Activated naive CD8-positive, alpha-beta T cell treated with anti-CD3 and anti-CD28 coated beads, Interleukin-2, amount 50 U/mL, for 24 hours (primary cell): ENCODE measurements at places on chromosomes 7 and 10.

GRCh38 chr7:117791877-117792780, 81.1 kb downstream of the CTTNBP2 start:
- peaks cover 1% of the 10 kb centered on the region for H3K27me3 ChIP-seq
- no peaks in the 10 kb centered on the region for H3K36me3 ChIP-seq
- no peak overlapping the region for H3K27ac ChIP-seq
- H3K4me1 ChIP-seq, result peaks cover 3% of the 10 kb centered on the region

- H3K36me3 ChIP-seq, result peaks cover 7% of the 10 kb centered on the region
- DNase-seq, result peak; percentile 77
- H3K4me1 ChIP-seq, result peaks cover 49% of the 10 kb centered on the region
- H3K27ac ChIP-seq, result peak overlapping the region; percentile 96
- H3K4me3 ChIP-seq, result peak overlapping the region; percentile 90
Measured at GRCh38 chr10:122374859-122375678, 561 bp downstream of the PLEKHA1 start.

GRCh38 chr7:130943336-130943901, 209.4 kb upstream of the KLF14 start:
- H3K27me3 ChIP-seq, result no peaks in the 10 kb centered on the region
- peak overlapping the region; percentile 71 for H3K4me3 ChIP-seq
- H3K4me1 ChIP-seq, result peaks cover 98% of the 10 kb centered on the region
- no peak for DNase-seq
- peak overlapping the region; percentile 94 for H3K27ac ChIP-seq
- H3K36me3 ChIP-seq, result peaks cover 90% of the 10 kb centered on the region

GRCh38 chr10:122853665-122854313, 8.1 kb upstream of the CUZD1 start:
- H3K27me3 ChIP-seq, result no peaks in the 10 kb centered on the region
- peaks cover 21% of the 10 kb centered on the region for H3K4me1 ChIP-seq
- H3K4me3 ChIP-seq, result no peak overlapping the region
- peak overlapping the region; percentile 12 for H3K27ac ChIP-seq
- H3K36me3 ChIP-seq, result peaks cover 44% of the 10 kb centered on the region
- no peak for DNase-seq

GRCh38 chr10:51615764-51616298, 83.6 kb downstream of the CSTF2T start:
- no peak overlapping the region for H3K27ac ChIP-seq
- no peaks in the 10 kb centered on the region for H3K27me3 ChIP-seq
- H3K36me3 ChIP-seq, result no peaks in the 10 kb centered on the region
- DNase-seq, result no peak
- H3K4me3 ChIP-seq, result no peak overlapping the region

DNA sequence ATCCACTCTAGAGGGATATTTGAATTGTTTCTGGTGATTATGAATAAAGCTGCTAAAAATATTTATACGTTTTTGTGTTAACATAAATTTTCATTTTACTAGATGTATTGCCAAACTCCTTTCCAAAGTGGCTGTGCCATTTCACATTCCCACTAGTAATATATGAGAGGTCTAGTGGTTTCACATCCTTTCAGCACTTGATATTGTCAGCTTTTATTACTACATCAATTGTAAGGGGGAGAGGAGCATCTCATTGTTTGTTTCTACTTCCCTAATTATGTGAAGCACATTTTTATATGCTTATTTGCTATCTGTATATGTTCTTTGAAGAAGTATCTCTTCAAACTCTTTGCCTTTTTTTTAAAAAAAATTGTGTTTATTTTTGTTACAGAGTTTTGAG, 184.5 kb downstream of the ADK start:
- peaks cover 27% of the 10 kb centered on the region for H3K36me3 ChIP-seq
- H3K4me3 ChIP-seq, result no peak overlapping the region
- H3K4me1 ChIP-seq, result peaks cover 2% of the 10 kb centered on the region
- no peak for DNase-seq
- peak overlapping the region; percentile 32 for H3K27ac ChIP-seq

DNA sequence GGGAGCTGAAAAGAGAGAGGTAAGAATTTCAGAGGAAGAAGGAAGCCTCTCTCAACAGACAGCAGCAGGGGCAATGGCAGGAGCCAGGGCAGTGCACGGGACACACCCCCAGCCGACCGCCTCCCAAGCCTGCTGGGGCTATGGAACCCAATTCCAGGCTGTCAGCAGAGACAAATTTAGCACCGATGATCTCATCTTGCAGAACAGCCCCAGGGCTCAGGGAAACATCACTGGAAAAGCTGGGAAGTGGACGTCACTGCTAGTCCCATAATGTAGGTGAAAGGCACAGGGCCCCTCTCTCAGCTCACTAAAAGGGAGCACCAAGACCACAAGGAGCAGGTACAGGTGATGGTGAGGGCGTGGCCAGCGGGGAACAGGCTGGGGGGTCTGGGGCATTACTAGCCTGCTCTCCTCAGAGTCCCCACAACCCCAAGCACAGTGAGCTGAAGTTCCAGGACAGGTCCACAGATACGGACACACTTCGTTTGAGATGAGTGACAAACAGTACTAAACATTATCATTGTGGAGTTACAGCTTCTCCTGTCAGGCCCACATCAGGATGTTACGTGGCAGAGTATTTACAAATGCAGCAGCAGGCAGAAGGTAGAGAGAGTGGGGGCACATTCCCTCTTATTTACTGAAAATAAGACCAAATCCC, 103.7 kb downstream of the PLXNA4 start:
- H3K4me3 ChIP-seq, result no peak overlapping the region
- H3K4me1 ChIP-seq, result peaks cover 22% of the 10 kb centered on the region
- no peaks in the 10 kb centered on the region for H3K36me3 ChIP-seq
- no peak overlapping the region for H3K27ac ChIP-seq
- no peak for DNase-seq

DNA sequence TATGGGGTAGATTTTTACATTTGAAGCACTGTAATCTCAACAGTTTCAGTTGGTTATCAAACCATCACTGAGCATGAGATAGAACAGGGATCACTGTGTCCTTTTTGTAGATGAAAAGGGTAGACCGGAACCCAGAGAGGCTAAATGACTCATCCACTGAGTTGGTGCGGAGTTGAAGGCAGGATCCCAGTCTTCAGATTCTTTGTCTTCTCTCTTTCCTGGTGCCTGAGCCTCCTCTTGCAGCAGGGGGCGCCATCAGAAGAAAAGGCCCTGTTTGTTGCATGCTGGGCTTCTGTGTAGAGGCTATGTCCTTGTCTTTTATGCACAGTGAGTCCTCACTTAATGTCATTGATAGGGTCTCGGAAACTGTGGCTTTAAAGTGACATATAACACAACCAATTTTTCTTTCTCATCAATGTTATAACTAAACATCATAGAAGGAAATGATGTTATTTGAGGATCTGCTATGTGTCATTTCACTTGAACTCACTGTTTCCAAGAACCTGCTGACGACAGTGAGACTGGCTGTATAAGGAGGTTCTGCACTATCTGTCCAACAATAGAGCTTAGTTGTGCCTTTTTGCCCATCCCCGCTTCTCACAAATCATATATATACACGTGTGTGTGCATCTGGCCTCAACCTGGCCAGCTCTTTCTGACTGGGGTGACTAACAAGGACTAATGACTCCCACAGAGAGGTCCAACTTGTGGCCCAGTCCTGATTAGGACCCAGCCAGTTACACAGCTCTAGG, 14.3 kb downstream of the ZNF282 start:
- H3K4me1 ChIP-seq, result peaks cover 22% of the 10 kb centered on the region
- H3K36me3 ChIP-seq, result peaks cover 65% of the 10 kb centered on the region
- H3K27ac ChIP-seq, result peak overlapping the region; percentile 90

- H3K36me3 ChIP-seq, result no peaks in the 10 kb centered on the region
- DNase-seq, result no peak
- no peaks in the 10 kb centered on the region for H3K4me1 ChIP-seq
- H3K27ac ChIP-seq, result no peak overlapping the region
- no peak overlapping the region for H3K4me3 ChIP-seq
Measured at GRCh38 chr7:2482725-2483451, 6.7 kb upstream of the GRIFIN start.

DNA sequence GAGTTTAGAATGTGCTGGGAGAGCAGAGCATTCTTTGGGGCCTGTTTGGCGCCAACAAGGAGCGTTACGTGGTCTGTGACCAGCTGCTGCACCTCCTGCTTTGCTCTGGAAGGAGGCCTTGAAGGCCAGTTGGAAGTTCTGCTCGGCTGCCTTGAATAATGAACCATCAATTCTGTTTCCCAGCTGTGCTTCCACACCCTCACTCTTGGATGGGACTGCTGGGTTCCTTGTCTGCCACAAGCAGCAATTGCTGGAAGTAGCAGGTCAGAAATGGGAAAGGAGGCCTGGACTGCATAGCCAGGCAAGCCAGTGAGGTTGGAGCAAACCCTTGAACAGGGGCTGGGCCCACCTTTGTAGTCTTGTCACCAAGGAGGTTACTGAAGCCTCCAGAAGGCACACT, 86.6 kb upstream of the INSYN2A start:
- H3K27ac ChIP-seq, result no peak overlapping the region
- H3K27me3 ChIP-seq, result no peaks in the 10 kb centered on the region
- no peak overlapping the region for H3K4me3 ChIP-seq
- no peak for DNase-seq
- no peaks in the 10 kb centered on the region for H3K4me1 ChIP-seq
